ENCODE measurements at places on chromosomes 5 and 9.

GRCh38 chr5:54624805-54625568 is 107.4 kb downstream of the SNX18 start:
- DNase-seq: no peak

DNA sequence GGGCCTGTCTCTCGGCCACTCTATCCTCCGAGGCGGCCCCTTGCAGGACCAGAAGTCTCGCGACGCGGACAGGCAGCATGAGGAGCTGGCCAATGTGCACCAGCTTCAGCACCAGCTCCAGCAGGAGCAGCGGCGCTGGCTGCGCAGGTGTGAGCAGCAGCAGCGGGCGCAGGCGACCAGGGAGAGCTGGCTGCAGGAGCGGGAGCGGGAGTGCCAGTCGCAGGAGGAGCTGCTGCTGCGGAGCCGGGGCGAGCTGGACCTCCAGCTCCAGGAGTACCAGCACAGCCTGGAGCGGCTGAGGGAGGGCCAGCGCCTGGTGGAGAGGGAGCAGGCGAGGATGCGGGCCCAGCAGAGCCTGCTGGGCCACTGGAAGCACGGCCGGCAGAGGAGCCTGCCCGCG is 283.5 kb downstream of the ARHGEF28 start:
- no peak for DNase-seq

- no peak for DNase-seq
These were observed 103.7 kb downstream of the ATPSCKMT start for GRCh38 chr5:10145923-10146401.

DNA sequence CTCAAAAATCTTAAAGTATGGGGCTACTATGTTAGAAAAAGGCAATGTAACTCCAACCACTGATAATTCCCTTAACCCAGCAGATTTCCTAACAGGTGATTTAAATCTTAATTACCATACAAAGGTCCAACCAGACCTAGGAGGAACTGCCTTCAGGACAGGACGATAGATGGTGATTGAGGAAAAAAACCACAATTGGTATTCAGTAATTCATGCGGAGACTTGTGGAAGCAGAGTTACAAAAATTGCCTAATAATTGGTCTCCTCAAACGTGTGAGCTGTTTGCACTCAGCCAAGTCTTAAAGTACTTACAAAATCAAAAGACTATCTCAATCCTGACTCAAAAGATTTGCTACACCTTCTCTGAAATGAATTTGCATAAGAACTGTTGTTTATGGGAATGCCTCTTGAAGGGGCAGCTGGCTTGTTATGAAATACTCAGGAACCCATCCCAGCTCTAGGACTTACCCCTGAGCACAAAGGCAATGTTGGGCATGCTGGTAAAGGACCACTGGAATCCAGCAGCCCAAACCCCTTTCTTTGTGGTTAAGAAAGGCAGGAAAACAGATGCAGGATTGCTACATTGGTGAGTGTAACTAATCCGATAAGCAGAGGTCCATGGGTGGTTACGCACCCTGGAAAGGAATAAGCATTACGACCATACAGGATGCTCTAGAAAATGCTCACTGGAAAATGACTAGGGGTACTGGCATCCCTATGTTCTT is 26.7 kb upstream of the EPB41L4A start:
- DNase-seq: no peak

GRCh38 chr5:67035098-67035740 is 161.4 kb downstream of the CD180 start:
- no peak for DNase-seq

DNA sequence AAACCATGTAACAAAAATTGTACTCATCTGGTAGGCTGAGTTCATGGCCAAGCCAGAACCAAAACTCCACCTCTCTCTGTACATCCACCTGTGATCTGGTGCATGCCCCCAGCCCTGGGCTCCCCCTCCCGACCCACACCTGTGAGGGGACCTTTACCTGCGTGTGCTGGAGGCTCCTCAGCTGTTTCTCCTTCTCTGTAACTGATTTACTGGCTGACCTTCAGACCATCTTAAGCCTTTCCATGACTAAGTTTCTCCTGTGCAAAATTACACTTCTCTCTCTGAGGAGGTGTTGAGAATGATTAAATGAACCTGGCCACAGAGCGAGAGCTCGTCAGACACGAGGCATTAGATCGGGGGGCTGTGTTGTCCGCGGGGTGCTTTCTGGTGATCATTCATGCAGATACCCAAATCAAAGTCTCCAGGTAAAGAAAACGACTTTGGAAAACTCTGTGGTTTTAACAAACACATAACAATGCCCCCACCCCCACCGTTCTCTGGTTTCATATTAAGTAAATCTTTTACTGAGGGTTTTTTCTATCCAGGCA is 136.4 kb downstream of the SEMA5A start:
- no peak for DNase-seq

GRCh38 chr5:159106193-159106568 is 6.5 kb upstream of the EBF1 start:
- no peak for DNase-seq

- DNase-seq: no peak
These were observed 157.1 kb downstream of the HTR1A start for GRCh38 chr5:63805151-63805550.

DNA sequence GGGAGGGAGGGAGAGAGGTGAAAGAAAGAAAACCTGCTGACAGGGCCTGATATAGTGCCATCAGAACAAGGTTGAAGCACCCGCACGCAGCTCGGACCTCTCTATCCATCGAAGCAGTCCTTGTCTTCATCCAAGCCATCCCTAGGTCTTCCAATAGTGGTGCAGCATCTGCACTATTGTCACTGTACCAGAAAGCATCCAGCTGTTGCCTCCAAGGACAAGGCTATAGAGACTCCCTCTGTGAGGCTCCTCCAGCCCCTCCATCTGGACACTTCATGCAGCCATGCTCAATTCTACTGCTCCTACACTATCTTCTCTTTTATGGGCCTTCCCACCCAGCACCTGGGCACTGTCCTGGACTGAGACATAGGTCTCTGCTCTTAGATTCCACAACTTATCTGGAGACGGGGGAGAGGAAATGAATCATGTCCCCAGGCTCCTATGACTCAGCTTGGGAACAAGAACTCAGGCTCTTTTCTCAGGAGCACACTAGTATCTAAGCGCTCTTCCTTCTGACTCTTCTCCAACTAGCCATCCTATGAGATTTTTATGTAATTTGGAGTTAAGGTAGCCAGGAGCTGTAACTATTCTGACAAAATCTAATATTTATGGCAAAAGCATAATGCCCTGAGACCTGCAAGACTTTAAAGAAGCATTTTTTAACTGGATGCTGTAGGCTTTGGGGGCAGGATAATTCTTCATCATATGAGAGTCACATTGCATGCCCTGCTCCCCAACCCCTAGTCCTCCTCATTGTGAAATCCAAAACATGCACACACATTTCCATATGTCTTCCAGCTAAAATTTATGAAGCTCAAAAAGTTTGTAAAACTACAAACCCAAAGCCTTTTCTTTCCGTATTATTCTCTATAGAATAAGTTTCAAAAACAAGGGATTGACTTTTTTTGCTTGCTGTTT is 446.8 kb downstream of the CCDC171 start:
- no peak for DNase-seq

DNA sequence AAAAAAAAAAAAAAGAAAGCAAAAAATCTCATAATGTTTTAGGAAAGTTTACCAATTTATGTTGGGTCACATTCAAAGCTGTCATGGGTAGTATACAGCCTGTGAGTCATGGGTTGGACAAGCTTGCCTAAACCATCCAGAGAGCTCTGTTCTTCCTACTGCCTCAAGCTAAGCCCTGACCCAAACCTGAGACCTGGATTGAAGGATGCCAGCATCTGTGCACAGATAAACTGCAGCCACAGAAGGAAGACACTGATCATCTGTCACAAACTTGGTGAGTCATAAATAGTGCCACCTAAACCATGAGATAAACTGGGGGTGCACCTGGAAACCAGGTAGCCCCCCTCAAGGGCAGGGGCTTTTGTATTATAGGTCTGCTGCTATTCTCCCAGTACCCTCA is 31.0 kb downstream of the CSF2 start:
- DNase-seq: no peak

GRCh38 chr5:107533910-107534876 is 136.5 kb downstream of the EFNA5 start:
- DNase-seq: no peak

DNA sequence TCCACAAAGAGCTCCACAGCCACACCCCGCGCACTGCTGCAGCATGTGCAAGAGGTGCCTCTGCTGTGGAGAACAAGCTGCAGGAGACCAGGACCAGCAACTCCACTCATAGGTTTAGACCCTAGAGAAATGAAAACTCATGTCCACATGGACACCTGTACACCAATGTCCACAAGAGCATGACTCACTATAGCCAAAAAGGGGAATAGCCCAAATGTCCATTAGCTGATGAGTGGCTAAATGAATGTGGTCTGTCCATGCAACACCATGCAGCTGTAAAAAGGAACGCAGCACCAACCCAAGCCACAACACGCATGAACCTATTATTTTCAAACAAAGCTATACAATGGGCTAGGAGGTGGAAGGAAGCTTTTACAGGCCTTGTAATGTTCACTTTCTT is 18.1 kb downstream of the DYNC2I2 start:
- DNase-seq: no peak

DNA sequence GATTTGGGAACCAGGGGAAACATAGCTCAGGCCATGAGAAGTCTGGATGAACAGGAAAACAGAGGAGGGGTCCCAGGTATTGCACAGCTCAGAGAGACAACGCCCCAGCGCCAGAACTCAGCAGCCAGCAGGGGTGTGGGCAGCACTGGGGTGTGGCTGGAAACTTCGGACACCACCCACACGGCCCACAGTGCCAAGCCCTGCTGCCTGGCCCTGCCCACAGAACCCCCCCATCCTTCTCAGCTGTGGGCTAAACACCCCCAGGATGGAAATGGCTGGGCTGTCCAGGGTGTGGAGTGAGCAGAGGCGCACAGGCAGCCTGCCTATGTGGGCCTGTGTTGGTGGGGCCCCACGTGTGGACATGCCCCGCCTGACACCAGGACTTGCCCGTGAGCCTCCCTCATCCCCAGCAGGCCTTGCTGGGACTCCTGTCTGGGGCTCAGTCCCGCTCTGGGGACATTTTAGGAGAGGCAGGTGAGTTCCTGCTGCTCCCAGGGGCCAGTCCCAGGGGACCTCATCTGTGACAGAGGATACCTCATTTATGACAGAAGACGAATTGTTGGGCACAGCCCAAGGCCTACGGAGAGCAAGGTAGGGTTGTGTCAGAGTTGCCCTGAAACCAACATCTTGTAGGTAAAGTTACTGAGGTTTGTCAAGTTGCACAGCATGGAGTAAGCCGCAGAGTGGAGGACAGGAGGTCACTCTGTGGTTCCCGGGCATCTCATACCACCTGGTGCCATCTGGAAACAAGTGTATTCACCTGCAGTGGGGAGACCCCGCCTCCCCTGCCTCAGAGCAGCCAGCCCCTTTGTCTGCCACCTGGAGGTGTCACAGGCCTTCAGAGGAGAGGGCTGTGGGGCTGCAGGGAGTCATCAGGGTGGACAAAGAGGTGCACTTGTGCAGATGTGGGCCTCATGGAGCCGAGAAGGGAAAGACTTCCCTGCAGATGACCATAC is 183.2 kb downstream of the AUH start:
- DNase-seq: peak; percentile 56

DNA sequence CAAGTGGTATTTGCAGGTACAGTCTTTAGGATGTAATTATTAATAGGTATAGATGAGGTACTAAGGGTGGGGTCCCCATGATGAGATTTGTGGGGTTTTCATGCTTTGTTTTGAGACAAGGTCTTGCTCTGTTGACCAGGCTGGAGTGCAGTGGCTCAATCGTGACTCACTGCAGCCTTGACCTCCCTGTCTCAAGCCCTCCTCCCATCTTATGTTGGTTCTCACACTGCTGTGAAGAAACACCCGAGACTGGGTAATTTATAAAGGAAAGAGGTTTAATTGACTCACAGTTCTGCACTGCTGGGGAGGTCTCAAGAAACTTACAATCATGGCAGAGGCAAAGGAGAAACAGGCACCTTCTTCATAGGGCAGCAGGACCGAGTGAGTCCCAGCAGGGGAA is 217.5 kb downstream of the CDK5RAP2 start:
- DNase-seq: no peak

Measured in type B pancreatic cell (in vitro differentiated cells).